ENCODE measurements at places on chromosomes 3 and 15.

DNA sequence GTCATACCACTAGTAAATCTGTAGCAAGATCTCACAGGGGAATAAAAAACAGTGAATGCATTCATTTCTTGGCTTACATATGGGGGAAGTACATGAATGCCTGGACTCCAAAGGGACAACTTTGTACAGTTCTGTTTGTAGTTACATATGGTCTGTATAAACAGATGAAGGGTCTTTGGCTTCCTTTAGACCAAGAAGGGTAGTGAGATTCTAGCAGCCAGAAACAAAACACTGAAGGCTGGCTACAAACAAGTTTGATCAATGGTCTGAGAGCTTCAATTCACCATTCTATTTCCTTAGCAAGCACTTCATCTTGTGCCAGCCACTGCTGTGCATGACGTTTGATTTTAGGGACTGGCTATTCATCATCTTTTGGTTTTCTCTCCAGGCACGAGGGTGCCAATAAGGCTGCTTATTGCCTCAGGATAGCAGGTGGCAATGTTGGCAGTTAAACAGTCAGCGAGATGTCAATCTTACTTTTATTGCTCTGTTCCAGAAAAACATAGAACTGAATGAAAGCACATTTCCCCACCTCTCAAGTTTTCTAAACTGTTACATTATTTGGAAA lies 313.7 kb upstream of the COL8A1 start:
- DNase-seq, result no peak

DNA sequence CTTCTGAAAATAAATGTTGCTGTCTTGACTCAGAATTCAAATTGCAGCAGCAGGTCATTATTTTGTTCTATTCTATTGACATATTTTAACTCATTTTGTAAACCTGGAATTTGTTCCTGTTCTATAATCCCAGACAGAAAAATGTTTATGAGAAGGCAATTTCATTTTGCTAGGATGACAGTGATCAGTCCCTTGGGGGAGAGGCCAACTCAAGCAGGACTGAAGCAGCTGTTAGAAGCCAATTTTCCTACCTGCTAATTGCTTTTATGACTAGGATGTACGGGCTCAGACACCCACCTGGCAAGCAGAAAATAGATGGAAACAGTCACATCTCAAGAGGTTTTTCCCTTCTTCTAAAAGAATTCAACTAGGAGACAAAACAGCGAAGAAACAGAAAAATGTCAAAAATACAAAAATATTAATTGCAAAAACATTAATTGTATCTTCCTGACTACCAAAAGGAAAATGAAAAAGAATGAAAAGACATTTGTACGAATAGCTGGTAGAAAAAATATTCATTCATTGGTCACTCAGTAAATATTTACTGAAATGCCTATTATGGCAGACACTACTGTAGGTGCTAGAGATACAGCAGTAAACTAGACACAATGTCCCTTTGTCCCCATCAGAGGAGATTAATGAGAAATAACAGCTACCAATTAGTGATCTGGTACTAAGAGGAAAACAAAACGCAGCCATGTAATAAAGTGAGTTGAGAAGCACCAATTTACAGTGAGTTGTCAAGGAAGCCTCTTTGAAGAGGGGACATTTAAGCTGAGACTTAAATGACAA lies 73.5 kb downstream of the PEAK1 start:
- DNase-seq, result no peak

DNA sequence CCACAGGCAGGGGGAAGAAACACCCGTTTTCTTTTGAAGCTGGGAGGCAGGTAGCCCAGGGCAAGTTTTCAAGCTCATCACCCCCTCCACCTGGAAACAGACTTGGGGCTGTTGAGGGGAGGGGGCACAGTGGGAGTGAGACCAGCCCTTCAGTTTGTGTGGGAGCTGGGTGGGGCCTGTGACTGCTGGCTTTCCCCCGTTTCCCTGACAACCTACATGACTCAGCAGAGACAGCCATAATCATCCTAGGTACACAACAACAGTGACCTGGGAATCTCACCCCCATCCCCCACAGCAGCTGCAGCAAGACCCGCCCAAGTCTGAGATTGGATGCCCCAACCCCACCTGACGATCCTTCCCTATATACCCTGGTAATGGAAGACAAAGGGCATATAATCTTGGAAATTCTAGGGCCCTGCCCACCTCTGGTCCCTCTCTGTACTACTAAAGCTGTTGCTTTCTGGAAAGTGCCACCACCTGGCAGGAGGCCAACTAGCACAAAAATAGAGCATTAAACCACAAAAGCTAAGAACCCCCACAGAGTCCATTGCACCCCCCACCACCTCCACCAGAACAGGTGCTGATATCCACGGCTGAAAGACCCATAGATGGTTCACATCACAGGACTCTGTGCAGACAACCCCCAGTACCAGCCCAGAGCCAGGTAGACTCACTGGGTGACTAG lies 422.2 kb upstream of the SGO1 start:
- DNase-seq, result no peak

GRCh38 chr15:90174140-90174875 lies 26.8 kb upstream of the SEMA4B start:
- no peak for DNase-seq
